ENCODE measurements at places on chromosomes 11 and 22. TPM values are rescaled to one million over a fixed set of nuclear protein-coding genes. Genes with fewer than 3 reads are reported as not detected.

DNA sequence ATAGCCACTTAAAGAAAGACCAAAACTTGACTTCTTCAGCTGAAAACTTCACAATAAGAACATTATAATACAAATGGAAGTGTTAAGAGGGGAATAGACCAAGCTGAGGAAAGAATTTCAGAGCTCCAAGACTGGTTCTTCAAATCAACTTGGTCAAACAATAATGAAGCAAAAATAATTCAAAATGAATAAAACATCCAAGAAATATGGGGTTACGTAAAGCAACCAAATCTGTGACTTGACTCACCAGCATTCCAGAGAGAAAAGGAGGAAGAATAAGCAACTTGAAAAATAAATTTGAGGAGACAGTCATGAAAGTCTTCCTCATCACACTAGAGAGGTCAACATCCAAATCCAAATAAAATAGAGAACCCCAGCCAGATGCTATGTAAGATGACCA, 31.4 kb downstream of the XKR3 start:
- no peak overlapping the region for H3K4me3 ChIP-seq
- H3K27me3 ChIP-seq = peaks cover 5% of the 10 kb centered on the region
- no peaks in the 10 kb centered on the region for H3K36me3 ChIP-seq
- DNase-seq = no peak

GRCh38 chr11:57566005-57566904, 1.2 kb downstream of the UBE2L6 start:
- no peaks in the 10 kb centered on the region for H3K27me3 ChIP-seq
- H3K27ac ChIP-seq = peak overlapping the region; percentile 96
- H3K4me1 ChIP-seq = peaks cover 44% of the 10 kb centered on the region
- DNase-seq = peak; percentile 41
- H3K36me3 ChIP-seq = peaks cover 19% of the 10 kb centered on the region
- peak overlapping the region; percentile 97 for H3K4me3 ChIP-seq

Gene CLMP
- total RNA-seq = 0.15 TPM

Gene KIF18A
- 34.7 TPM for total RNA-seq

Measured in activated naive CD4-positive, alpha-beta T cell treated with anti-CD3 and anti-CD28 coated beads for 36 hours (primary cell).